ENCODE measurements at places on chromosomes 16 and 17.

DNA sequence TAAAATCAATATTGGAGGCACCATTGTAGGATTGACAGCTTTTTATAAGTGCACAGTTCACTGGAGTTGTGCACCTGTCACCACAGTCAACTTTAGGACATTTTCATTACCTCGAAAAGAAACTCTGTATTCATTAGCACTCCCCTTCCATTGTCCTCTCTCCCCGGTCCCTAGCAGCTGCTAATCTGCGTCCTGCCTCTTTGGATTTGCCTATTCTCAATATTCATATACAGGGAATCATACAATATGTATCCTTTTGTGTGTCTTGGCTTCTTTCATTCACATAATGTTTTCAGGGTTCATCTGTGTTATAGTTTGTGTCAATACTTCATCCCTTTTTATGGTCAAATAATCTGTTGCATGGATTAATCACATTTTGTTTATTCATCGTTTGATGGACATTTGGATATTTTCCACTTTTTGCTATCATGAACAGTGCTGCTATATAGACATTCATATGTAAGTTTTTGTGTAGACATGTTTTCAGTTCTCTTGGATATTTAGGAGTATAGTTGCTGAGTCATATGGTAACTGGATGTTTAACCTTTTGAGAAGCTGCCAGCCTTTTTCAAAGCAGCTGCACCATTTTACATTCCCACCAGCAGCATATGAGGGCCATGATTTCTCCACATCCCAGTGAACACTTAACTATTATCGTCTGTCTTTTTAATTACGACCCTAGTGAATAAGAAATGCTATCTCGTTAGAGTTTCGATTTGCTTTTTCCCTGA lies 9.8 kb downstream of the DNAJA3 start:
- no peak for DNase-seq

GRCh38 chr16:24348545-24349290 lies 92.6 kb downstream of the CACNG3 start:
- DNase-seq: no peak

DNA sequence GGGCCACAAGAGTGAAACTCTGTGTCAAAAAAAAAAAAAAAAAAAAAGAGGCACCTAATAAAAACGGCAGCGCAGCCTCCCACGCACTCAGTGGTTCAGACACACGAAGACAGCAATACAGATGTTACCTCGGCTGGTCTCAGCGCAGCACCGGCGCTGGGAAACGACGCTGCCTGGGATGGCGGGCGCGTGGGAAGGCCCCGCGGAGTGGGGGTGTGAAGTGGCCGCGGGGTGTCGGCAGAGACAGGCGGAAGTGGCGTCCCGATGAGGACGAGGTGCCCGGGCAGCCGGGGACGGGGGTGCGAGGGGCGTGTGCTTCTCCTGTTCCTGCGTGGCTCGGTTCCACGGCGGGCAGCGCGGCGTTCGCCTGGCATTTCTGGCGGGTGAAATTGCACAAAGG lies 179.4 kb downstream of the BANP start:
- no peak for DNase-seq

DNA sequence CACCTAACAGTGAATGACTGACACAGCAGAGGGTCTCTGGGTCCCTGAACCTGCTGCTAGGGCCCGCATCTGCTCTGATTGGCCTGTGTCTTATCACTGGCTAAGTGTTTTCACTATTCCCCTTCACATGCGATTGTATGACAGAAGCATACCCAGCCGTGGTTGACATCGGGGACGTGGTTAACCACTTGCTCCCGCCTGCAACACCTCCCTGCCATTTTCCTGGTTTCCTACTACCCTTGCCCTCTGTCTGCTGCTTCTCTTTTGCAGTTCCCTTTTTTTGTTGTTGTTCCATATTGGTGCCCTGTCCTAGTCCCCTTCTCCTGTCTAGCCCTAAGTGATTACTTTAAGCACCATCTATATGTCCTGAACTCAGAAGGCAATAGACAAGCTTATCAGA lies 177.0 kb downstream of the RGS9 start:
- DNase-seq: no peak
